Forelimb muscle (tissue), 1 donor: ENCODE measurements at places on chromosomes 11 and 22. TPM values are rescaled to one million over a fixed set of nuclear protein-coding genes. Genes with fewer than 3 reads are reported as not detected.

The FOSL1 gene
- polyA plus RNA-seq: not detected

The SCGB1A1 gene
- not detected for polyA plus RNA-seq

The MMP27 gene
- not detected for polyA plus RNA-seq

The COX8A gene
- 239 TPM for polyA plus RNA-seq

The SSTR3 gene
- not detected for polyA plus RNA-seq

The PYGM gene
- polyA plus RNA-seq: 294 TPM
